SK-MEL-5 (cell line): ENCODE measurements at places on chromosomes 11 and 22.

DNA sequence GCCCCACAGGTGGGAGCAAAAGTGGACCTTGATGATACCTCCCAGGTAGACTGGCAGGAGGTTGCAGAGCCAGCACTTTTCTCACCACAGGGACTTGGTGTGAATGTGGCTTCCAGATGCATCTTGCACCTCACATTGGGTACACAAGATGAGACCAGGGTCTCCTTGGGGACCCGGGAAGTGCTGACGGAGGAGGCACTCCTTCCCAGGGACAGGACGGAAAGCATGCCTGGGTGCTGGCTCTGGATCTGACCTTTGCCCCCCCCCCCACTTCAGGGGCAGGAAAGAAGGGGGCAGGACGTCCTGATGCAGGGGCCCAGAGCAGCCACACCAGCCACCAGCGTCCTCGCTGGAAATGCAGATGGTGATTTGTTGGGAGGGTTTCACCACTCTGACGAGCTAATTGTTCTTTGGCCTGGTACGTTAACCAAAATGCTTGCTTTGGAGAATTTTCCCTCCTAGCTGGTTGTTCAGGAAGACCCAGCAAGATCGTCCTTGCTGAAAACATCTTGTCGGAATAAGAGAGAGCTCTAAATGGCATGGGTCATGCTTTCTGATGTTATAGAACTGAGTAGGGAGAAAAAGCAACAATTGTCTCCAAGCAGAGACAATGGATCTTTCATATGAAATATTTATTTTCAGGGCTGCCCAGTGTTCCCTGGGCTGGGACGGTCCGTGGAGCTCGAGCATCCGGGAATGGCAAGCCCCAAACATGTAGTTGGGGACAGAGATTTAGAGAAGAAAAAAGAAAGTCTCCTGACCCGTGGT, 74.4 kb upstream of the PPARA start:
- peak; percentile 64 for DNase-seq

- no peak for DNase-seq
These were observed 2.6 kb upstream of the MS4A10 start for GRCh38 chr11:60782393-60783140.

GRCh38 chr11:11467312-11467711, 114.3 kb upstream of the CSNK2A3 start:
- DNase-seq: no peak

GRCh38 chr11:22807855-22808570, 21.6 kb downstream of the SVIP start:
- no peak for DNase-seq

DNA sequence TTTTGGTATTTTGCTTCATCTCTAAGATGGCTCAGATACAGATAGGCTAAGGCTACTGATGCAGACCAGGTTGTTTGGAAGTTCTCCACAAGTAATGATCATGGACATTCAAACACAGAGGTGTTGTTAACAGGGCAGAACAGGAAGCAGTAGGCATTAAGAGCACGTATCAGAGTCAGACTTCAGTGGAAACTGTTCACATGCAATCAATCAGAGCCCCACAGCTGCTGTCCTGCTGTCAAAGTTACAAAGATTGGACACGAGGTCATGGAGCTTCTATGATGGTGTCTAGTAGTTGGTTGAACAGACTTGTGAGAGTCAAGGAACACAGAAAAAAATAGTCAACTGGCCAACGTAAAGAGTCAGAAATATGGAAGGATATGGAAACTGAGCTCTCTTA, 19.8 kb downstream of the OR10D3 start:
- no peak for DNase-seq

- DNase-seq: no peak
These were observed 106.4 kb upstream of the SESN3 start for GRCh38 chr11:95337175-95337957.

GRCh38 chr11:113045146-113045545, 83.9 kb downstream of the NCAM1 start:
- no peak for DNase-seq

- no peak for DNase-seq
These were observed 51.0 kb upstream of the IGLL5 start for GRCh38 chr22:22836635-22837034.

- no peak for DNase-seq
These were observed at the start of gene NCF4 for GRCh38 chr22:36860821-36861659. Gene NCF4, plus strand, starts transcription at chr22:36861006. Its CDS starts 166 bp downstream, at chr22:36861172.

DNA sequence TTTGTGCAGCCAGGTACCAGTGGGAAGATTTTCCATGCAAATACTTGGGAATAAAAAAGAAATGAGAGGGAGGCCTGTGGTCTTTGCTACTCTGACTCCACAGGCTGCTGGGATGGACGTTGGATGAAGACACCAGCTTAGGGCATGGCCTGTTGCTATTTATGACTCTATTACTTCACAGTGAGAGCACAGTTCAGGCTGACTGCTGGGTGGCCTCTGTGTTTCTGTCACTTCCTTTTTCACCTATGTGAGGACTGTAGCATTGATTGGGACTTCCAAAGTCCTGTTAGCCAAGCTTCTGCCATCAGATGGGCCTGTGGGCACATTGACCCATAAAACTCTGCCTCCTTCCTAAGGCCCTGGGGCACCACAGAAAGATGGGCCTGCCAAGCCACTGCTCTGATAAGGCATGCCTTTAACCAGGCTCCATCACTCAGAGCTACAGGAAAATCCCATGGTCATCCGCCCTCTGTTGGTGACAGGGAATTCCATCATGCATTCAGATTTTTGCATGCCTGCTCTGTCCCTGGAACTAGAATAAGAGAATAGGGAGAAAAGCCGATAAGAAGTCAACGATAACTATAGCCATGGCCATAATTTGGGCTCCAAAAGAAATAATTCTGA, 64.6 kb downstream of the KCNJ1 start:
- peak; percentile 72 for DNase-seq

DNA sequence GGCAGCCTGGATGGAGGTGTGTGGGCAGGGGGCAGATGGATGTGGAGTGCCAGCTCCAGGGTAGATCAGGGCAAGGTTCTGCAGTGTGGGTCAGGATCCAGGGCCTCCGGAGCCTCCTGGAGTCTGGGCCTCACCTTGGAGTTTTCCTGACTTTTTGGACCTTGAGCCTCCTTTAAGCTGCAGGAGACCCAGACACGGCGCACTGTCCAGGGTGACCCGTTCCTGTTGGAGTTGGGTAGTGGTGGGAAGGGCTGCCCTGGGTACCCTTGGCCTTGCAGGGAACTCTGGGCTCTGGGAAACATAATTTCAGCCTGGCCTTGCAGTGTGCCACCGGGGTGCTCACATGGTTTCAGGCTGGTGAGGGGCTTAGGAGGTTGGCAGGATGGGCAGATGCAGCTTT, 17.0 kb downstream of the MGAT3 start:
- DNase-seq: no peak

GRCh38 chr11:76567261-76567660, 103.3 kb downstream of the LRRC32 start:
- DNase-seq: no peak

DNA sequence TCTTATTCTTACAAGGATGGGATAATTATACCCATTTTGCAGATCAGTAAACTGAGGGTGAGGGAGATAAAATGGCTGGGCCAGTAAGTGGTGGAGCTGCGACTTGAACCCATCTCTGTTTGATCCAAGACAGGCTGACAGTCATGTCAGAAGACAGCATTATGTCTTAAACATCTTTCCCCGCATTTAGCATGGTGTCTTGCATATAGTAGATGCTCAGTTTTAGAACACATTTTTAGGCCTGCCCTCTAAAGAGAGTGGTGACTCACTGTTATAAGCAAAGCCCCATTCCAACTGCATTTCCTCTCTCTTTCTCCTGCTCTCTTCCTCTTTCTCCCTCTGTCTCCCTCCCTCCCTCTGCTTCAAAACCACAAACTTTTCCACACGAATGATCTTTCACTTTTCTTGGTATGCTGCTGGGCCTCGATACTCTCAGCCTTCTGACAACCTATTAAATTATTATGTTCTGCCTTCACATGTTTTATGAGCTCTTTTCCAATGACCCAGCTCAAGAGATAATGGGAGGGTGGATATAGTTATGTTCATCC, 25.2 kb downstream of the CWC15 start:
- DNase-seq: no peak

DNA sequence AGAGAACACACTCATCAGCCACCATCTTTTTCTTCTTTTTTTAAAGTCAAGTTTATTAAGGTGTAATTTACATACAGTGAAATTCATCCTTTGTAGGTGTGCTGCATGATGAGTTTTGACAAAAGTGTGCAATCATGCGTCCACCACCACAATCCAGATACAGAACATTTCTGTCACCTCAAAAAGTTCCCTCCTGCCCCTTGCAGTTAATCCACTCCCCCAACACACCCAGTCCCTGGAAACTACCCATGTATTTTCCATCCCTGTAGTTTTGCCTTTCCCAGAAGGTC, 126.7 kb downstream of the HIPK3 start:
- no peak for DNase-seq

DNA sequence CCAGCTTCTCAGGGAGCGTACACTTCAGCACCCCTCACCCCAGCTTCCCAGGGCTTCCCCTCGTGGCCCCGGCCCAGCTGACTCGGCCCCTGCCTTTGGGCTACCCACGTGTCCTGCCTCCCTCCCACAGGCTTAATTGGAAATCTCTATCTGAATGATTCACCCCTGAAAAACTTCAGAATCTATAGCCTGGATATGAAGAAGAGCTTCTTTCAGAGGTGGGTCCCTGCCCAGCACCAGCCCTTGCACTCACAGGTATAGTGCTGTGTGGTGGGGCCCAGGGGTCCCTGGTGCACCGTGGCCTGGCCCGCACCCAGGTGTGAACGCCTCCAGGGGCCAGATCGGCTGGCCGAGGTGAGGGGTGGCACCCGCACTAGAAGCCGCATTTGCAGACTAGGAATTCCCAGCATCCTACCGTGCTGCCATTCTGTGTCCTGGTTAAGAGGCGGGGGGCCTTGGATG, 38.4 kb downstream of the B3GAT1 start:
- DNase-seq: no peak

GRCh38 chr22:32407312-32407711, 4.7 kb downstream of the RTCB start:
- no peak for DNase-seq

GRCh38 chr11:117657794-117658193, 139.2 kb downstream of the DSCAML1 start:
- DNase-seq: no peak

DNA sequence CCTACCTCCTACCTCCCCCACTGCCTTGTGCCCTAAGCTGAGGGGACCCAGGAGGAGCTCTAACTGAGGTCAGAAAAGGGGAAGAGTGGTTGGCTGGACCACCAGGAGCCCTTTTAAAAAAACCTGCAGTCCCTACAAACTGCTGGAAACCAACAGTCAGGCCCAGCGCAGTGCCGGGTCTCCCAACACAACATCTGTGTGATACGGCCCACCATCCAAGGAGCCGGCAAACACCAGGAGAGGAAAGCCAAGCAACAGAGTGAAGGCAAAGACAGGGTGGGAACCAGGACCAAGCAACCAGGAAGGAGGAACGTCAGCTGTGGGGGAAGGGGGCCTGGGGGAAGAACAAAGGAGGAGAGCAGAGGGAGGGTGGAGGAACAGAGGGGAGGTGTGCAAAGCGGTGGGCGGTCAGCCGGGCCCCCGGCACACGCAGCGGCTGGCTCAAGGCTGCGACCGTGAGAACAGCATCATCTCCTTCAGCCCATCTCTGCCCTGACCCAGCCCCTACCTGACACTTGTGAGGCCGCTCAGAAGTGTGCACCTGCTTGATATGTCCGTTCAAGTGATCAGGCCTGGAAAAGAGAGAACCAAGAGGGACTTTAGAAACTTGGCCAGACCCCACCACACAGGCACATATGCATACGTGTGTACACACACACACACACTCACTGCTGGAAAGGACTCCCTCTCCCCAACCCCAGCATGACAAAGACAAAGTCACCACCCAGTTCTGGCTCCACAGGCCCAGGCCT, 3.6 kb downstream of the PATZ1 start:
- no peak for DNase-seq

GRCh38 chr11:127247261-127247851, 246.8 kb upstream of the KIRREL3 start:
- no peak for DNase-seq

- DNase-seq: no peak
These were observed 3.1 kb downstream of the TAF10 start for GRCh38 chr11:6608726-6609501.

- DNase-seq: no peak
These were observed 35.1 kb downstream of the TMEM135 start for GRCh38 chr11:87072787-87073186.

- no peak for DNase-seq
These were observed 120.5 kb downstream of the MN1 start for GRCh38 chr22:27681037-27681436.

- peak; percentile 78 for DNase-seq
These were observed 75.5 kb downstream of the MICAL2 start for GRCh38 chr11:12185914-12186313.

- DNase-seq: no peak
These were observed 6.4 kb downstream of the MMP12 start for GRCh38 chr11:102868339-102868738.

DNA sequence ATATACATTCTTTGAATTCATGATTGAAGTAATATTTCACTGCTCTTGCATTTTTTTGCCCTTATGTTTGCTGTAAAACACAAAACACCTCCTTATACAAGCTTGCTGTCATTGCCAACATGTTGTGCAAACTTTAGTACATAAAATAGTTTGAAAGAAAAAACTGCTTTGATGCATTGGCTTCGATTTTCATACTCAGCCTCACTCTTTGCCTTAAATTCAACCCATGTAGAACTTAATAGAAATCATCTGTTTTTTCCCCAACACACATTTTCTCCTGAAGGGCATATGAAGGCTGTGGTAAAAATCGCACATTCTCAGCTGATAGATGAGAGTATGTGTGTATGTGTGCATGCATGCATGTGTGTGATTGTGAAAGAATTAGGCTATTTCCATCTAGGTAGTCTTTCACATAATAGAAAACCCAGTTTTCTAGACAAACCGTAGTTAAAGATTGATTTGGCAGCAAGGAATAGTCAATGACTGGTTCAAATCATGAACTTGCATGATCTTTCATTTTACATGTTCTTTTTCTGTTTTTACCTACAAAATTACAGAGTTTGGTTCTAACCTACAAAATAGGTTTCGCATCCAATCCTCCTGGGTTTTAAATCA, 72.8 kb upstream of the MTMR2 start:
- DNase-seq: no peak

DNA sequence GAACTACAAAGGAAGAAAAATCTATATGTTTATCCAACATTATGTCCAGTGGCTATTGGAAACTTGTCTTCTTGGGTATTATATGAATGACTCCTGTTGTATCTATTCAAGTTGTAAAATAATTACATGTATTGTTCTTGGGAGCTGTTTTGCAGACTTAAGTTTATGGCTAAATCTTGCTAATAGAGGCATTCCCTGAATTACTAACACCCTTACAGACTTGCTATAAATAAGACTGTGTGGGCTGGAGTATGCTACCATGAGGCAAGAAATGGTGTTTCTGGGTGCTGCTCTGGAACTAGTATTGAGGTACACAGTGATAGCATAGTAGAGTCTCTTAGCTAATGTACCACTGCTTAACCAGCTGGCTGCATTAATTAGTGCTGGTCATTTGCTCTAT, 155.1 kb downstream of the HIPK3 start:
- no peak for DNase-seq

GRCh38 chr11:19790831-19791552, 78.4 kb downstream of the NAV2 start:
- DNase-seq: no peak
